ENCODE measurements at places on chromosomes 7 and 10.

GRCh38 chr7:126856691-126857291, 395.9 kb downstream of the GRM8 start:
- no peak for DNase-seq

DNA sequence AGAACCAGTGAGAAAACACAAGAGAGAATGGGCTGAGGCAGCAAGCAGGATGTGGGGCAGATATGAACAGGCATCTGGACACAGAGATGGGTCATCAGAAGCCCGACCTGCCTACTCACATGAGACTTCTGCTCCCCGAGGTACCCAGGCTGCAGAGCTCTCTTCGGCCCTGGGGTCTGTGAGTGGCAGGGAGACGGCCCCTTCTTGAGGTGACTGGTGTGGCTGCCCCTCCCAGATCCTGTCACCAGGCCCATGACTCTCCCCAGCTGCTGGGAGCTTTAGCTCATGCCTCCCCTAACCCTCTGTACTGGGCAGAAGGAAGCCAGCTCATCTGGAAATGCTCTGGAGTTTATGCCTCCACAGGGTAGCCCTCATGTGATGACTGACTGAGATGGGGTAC, 157.6 kb upstream of the PCBD1 start:
- no peak for DNase-seq

GRCh38 chr7:131327049-131327625, 539 bp upstream of the MKLN1 start:
- DNase-seq: peak; percentile 14

GRCh38 chr10:17537281-17537680, 79.9 kb downstream of the HACD1 start:
- DNase-seq: no peak

GRCh38 chr10:6473901-6474370, 106.1 kb downstream of the PRKCQ start:
- DNase-seq: no peak

All from amniotic stem cell (primary cell).